SHP77 treated with DMSO at 0.1 percent for 48 hours (cell line): ENCODE measurements at places on chromosomes 7 and 10.

DNA sequence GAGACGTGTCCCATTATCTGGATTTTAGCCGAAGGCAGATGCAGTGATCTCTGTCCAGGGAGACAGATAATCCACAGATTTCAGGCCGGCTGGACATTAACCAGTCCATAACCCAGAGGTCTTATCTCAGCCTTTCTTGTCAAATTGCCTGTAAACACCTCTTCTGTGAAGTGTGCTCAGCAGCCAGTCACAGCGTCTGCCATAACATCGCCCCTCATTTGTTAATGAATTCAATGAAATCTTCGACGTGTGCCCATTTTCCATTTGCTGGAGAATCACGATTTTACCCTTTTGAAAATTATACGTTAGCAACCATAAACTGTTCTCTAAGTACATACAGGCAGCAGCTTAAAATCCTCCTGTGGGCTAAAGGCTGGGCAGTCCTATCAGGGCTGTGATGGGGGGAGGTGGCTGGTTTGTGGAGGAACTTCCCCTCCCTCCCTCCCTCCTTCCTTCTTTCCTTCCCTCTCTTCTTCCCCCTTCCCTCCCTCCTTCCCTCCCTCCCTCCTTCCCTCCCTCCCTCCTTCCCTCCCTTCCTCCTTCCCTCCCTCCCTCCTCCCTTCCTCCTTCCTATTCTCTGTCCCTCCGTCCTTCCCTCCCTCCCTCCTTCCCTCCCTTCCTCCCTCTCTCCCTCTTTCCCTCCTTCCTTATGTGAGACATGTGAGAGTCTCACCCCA is 26.6 kb upstream of the FAM20C start:
- DNase-seq, result no peak

DNA sequence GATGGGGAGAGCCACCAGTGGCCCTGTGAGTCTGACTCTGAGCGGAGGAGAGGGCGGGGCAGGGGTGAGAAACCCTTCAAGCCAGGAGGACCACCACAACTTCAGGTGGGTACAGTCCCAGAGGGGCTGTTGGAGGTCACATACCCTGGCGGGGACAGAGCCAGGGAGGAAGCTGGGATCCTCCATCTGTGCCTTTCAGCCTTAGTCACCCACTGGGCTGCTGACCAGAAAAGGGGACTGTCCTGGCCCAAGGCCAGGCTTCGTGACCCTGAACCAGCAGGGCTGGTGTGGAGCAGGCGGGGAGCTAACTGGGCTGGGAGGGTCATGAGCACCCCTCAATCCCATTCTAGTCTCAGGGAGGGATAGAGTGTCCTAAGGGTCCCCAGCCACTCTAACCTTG is 1.5 kb upstream of the CALHM3 start:
- no peak for DNase-seq

- DNase-seq, result no peak
These were observed 2.7 kb downstream of the SKIDA1 start for GRCh38 chr10:21522631-21523406.

- no peak for DNase-seq
These were observed 222.9 kb downstream of the MTERF1 start for GRCh38 chr7:91657483-91658071.

- DNase-seq, result no peak
These were observed 227.4 kb downstream of the CELF2 start for GRCh38 chr10:11245095-11245479.

DNA sequence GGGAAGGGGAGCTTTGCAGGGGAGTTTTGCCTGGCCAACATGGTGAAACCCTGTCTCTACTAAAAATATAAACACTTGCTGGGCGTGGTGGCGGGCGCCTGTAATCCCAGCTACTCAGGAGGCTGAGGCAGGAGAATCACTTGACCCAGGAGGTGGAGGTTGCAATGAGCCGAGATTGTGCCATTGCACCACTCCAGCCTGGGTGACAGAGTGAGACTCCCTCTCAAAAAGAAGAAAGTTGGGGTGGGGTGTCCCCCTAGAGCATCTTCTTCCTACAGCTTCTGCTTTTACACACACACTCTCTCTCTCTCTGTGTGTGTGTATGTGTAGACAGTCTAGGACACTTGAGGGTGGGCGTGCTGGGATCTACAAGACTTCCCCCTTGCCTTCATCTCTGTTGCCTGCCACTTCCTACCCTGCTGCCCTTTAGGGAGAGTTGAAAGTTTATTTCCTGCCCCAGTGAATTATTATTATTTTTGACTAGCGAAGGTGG is 21.7 kb downstream of the PLAU start:
- DNase-seq, result no peak

- no peak for DNase-seq
These were observed 5.6 kb downstream of the CYP3A43 start for GRCh38 chr7:99833289-99833877.

DNA sequence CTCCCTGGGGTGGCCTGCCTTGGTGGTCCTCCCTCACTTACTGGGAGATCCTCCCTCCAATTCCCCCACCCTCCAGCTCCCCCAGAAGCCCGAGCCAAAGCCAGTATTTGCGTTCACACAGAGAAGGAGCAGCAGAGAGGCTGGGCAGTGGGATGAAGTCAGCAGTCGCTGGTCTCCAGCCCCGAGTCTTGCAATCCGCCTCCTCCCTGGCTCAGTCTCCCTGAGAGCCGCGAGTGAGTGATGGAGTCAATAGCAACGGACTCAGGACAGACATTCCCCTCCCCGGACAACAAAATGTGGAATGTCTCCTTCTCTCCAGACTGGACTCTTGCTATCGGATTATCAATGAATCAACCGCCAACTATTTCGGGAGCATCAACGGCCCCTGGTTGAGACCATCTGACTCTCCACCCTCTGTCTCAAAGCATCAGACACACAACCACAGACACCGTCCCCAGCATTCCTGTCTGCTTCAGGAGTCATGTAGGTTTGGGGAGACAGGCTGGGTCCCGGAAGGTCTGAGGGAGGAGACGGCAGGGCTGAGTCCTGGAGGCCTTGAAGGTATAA is 178.4 kb downstream of the SH3PXD2A start:
- no peak for DNase-seq

GRCh38 chr10:22230158-22230833 is 12.5 kb upstream of the EBLN1 start:
- peak; percentile 74 for DNase-seq

- DNase-seq, result no peak
These were observed 14.7 kb downstream of the SHH start for GRCh38 chr7:155797262-155798250.

DNA sequence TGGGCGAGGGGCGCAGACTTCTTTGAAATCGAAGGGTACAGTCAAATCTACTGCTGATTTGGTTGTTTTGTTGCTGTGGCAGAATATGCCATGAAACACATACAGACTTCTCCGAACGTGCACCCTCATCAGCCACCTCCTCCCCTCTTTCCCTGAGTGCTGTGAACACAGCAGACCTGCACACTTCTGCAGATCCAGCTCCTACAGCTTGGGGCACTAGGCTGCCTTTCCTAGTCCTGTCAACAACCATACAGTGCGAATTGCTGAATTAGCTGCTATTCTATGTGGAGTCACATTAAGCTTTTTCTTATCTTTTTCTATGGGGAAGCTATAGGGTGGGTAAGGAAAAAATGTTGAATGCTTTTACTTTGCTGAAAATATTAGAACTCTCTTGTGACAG is 57.5 kb downstream of the COL17A1 start:
- no peak for DNase-seq

DNA sequence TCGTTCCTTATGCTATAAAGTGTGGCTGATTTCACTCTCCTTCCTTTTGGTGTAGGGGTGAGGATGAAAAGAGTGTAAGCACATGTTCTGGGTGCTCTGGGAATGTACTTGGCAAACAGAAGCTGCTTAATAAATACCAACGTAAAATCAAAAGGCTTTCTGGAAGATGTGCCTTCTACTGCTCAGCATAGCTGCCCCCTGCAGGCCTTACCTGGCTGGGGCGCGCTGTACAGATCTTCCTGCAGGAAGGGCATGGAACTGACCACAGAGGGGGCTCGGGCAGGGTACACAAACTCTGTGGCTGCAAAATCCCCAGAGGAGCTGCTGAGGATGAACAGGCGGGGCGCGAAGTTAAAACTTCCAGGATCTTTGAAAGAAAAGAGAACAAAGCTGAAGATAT is 169.4 kb downstream of the SVIL start:
- DNase-seq, result no peak

GRCh38 chr7:29328811-29329210 is 134.2 kb downstream of the CHN2 start:
- no peak for DNase-seq

- no peak for DNase-seq
These were observed 45.7 kb upstream of the CRTAC1 start for GRCh38 chr10:98076086-98076485.

GRCh38 chr10:124743191-124744101 is 732 bp downstream of the FAM53B start:
- DNase-seq, result no peak

- DNase-seq, result no peak
These were observed 16.3 kb upstream of the GATA3 start for GRCh38 chr10:8037941-8038894.

DNA sequence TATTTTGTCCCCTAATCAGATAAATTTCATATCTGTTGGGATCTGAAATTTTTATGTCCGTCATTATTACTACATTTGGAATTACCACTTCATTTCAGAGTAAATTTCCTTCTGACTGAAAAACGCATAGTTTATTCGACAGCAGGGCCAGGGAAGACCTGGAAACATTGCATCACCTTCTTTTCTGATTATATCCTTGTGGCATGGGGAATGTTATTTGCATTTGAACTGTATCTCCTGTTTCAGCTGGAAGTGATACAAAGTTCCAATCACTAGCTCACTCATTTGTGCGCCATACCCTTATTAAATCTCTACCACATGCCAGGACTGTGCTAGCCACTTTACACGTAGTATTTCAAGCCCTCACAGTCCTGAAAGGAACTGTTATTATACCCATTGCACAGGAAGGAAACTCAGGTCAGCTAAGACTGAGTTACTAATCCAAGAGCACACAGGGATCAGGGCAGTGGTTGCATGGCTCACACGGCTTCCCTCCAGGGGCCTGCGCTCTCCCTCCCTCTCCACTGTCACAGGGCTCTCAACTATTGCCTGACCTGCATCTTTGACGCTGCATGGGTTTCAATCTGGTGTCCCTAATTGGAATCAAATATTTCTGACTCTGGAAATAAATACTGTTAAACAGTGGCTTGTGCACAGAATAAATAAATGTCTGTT is 84.4 kb upstream of the NANOS1 start:
- no peak for DNase-seq

DNA sequence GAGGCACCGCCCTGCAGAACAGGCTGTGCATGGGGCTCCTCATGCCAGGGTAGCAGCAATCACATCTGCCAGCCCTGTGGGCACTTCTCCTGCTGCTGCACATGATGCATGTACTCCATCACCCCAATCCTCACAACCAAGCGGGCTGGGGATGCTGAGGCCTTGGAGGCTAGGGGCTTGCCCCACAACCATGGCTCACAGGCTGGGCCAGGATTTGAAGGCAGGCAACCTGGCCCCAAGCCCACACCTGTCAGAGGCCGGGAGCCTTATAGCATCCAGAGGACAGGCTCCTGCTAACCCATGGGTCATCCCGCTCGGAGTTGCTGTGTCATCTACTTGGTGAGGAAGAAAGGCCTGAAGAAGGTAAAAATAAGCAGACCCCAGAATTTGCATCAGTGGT is 2.2 kb downstream of the POLM start:
- no peak for DNase-seq

DNA sequence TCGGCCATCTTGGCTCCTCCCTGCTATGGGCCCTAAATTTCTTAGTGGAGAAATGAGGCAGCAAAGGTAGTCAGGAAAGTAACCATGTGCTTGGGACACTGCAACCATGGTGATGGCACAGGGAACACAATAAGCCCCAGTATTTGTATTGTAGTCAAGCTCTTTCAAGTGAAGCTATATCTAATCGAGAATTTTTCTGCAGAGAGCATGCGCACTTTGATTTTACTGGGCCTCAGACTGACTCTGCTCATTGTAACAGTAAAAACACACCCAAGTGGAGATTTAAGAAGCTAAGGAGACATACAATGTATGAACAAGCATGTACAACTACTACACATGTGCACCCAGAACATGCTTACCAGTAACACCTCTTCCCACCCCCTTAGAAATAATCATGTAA is 67.3 kb upstream of the TMEM229A start:
- no peak for DNase-seq

DNA sequence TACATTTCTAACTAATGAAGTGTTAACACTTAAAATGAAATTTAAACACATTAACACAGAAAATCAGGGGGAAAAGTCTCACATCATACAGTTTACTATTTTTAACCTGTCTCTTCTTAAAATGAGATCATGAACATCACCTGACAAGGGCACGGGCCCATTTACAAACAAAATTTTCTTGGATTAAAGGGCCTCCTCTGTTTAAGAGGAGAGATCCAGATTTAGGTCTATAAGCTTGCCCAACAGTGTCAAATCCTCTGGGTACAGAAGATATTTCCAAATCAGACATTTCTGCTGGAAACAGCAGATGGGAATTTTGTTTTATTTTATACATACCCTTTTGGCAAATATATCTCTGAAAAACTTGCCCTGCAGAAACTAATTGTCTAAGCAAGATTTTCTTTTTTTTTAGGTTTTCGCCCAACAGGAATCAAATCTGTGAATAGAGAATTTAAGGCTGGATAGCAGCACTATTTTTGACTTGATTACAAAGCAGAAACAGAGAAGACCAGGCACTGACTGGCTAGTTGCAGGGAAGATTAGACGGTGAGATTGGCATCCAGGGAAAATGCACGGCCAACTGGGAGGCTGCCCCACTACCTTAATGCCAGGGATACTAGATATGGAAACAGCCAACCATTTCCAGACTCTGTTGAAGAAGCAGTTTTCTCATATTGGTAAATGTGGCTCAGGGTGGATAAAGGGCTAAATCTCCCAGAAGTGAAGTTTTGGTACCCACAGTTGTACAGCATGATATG is 173.4 kb downstream of the LRRN3 start:
- DNase-seq, result no peak

DNA sequence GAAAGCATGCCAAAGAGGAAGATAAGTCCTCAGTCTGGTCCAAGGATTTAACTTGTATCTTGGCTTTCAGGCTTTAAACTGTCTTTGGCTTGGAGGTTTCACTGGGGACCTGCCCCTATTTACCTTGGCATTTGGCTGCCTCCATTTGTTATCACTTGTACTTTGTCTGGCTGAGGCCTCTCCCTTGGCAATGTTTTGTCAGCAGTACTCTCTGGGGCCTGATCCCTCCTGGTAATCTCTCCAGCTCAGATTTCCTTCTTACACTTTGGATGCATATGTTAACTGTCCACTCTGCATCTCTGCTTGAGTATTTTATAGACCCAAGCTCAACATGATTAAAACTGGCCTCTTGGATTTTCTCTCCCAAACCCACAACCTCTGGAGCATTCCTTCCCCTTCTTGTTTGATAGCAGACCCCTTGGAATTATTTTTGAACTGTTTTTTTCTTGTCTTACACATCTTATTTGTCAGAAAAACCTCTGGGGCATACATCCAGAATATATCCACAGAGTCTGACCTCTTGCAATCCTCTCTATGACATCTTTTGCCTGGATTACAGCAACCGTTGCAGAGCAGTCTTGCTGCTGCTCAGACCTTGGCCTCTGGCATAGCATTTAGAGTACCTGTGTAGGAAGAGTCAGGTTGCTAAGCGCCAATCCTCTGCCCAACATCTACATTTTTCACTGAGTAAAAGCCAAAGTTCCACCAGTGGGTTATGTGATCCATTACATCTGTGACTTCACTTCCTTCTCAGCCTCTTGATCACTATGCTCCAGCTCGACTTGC is 35.2 kb downstream of the ZNF487 start:
- DNase-seq, result no peak
